Substantia nigra (tissue), 51 donors: ENCODE measurements at places on chromosomes 4 and X.

DNA sequence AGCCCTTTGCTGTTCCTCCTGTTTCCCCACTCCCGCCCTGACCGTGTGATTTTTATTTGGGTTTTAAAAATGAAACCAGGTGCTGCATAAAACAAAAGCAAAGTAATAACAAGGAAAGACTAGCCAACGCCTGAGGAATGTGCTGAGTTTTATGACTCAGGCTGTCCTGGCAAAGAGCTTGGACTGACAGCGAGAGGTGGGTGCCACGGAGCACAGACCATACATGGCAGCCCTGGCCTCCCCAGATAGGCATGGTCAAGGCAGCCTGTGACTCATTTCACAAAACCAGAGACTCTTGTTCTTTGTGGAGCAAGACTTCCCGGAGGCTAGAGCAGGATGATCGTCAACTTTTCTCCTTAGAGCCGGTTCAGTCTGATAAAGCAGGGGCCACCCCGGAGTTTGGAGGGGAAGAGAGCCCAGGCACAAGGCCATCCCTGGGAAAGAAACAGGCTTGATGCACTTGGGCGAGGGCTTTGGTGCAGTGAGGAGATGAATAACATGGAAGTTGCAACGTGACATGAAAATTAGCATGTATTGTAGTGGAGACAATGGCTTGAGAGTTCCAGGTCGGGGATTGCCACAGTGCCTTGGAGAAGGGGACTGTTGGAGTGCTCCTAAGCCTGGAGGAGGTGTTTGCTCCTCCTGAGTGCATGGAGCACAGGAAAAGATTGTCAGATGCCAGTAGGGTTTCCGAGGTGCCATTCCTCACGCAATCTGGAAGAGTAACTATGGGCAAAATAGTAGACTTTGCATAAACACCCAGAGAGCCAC lies 54.8 kb downstream of the C4orf51 start:
- DNase-seq: no peak

DNA sequence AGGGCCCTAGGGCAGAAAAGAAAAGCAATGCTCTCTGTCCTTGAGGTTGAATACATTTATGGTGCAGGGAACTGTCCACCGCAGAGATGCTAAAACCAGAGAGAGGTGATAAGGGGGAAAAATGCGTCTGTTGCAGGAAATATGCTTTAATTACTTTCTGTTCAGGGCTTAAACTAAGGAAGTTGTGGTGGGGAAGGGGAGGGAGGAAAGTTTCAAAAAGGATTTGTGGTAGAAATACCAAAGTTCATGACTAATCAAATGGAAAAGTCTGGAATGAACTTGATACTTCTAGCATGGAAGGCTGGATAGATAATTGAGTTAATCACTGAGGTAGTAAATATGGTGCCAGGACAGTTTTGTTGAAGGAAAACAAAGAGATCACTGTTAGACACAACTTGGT lies 99.0 kb downstream of the ASB9 start:
- no peak for DNase-seq

DNA sequence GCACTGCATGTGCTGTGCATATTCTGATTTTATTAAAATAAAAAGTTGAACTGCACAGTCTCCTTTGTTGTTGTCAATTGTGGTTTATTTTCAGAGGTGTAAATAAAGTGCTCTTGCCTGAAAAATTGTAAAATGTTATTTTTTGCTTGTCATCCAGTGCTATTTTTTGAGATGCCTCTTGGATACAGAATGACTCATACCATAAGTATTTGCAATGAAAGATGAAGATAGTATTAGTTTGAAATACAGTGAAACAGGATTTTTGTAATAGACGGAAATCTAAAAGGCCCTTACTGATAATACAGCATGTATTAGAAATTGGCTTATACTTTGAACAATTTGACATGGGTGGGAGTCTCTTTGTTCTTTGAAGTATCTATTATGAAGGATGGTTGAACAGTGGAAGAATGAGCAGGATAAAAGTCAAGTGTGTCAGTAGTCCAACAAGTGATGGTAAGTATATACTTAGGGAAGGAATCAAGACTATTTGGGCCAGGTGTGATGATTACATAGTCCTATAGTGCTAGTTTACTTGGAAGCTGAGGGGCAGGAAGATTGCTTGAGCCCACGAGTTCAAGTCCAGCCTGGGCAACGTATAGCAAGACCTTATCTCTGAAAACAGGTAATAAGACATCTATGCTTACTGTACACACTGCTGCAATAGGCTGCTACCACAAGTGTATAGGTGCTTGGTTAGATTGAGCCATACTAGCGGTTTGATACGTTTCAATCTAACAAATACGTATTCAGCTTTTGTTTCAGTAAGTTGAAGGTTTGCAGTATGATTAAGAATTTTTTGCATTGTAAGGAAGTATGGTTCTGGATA lies 16.4 kb downstream of the DDX3X start:
- DNase-seq: no peak

DNA sequence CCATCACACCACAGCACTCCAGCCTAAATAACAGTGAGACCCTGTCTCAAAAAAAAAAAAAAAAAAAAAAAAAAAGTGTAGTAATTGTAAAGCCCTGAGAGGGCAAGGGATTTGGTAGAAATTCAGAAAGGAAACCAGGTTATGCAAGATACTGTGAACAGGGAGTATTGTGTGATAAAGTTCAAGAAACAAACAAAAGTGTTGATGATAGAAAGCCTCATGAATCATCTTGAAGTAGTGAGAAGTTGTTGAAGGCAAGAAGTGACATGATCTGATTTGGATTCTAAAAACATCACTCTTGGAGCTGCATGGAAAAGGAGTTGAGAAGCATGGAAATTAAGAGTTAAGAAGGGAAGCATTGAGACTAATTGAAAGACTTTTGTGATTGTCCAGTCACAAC lies 102.2 kb downstream of the RAP1GDS1 start:
- no peak for DNase-seq

DNA sequence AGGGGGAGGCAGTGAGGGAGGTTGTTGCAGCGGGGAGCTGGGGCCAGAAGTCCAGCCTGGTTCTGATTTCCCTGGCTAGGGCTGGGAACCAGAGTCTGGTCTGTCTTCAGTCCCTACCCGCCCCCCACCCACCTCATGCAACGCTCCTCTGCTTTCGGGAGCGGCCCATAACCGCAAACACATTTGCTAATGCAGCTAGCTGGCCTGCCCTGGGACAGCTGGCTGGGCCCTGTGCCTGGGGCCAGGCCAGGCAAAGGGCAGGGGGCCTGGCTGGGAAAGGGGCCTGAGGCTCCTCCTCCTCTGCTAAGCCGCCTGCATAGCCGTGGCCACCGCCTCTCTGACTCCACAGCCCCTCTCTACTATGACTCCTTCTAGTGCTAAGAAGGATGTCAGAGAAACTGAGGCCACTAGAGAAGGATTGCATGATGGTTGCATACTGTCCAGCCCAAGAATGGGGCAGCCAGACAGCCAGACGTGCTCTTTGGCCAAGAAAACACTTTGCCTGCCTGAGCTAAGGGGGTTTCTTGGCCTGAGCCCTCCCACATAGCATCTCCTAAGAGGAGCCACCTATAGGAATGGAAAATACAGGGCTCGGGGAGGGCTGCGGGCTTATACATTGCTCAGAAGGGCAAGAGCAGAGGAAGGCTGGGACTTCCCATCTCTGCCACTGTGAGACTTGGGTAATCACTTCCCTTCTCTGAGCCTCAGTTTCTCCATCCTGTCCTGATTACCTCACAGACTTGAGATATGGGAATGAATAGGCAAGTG lies 76.9 kb downstream of the PJA1 start:
- DNase-seq: no peak

- no peak for DNase-seq
Measured at GRCh38 chr4:3879681-3880614, 113.8 kb downstream of the ADRA2C start.

DNA sequence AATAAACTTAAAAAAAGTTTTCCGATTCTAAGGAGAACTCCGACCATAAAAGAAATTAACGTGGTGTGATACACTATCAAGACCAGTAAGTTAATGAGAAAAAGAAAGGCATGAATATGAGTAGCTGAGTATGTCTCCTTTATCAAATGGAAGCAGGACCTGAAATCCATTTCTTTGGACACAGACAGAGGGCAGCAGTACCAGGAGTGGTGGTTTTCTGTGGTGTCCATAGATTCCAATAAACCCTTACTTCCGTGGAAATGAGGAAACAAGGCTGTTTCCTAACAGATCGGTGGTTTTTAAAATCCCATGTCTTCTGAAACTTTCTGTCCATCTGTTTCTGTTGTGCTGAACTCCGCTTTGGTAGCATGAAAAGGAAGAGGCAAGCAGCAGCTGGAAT lies 128.5 kb upstream of the TSPAN5 start:
- no peak for DNase-seq

DNA sequence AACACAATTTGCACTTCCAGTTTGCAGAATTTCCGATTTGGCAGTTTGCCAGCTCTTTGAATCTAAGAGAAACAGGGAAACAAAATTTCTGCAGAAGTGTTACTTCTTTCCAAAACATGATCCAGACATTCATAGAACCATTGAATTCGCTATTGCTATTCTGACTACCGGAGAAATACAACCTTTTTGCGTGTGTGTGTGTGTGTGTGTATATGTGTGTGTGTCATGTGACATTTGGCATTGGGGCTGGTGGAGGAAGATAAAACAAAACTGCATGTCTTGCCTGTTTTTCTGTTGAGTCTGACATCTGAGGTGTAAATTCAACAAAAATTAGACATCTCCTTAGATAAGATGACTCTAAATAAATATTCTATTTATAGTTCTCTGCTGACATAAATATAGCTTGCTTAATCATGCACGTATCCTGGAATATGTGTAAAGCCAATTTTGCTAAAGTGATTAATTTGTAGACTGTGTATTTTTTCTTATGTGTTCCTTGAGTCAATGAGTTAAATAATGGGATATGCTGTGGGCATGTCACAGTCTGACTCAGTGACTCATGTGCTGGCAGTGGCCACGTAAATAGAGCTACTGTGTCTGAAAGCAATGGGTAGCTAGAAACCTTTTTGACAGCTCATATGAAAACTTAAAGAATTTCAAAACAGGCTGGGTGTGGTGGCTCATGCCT lies 98.9 kb downstream of the HPGD start:
- no peak for DNase-seq

DNA sequence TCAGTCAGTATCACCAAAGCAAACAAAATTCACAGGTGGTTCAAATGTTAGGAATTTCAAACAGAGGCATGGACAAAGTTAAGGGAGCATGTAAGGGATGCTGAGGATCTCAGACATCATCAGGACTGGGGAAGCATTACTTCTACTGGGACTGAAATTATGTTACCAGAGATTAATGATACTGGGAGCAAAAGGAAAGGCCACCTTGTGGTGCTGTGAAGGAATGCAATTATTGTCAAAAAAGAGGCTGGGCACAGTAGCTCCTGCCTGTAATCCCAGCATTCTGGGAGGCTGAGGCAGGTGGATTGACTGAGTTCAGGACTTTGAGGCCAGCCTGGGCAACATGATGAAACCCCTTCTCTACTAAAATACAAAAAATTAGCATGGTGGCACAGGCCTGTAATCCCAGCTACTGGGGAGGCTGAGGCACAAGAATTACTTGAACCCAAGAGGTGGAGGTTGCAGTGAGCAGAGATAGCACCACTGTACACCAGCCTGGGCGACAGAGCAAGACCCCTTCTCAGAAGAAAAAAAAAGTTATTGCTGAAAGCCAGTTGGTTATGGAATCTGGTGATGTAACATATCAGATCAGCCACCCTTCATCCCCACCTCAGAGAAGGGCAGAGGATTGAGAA lies 954.3 kb downstream of the PCDH7 start:
- DNase-seq: no peak

DNA sequence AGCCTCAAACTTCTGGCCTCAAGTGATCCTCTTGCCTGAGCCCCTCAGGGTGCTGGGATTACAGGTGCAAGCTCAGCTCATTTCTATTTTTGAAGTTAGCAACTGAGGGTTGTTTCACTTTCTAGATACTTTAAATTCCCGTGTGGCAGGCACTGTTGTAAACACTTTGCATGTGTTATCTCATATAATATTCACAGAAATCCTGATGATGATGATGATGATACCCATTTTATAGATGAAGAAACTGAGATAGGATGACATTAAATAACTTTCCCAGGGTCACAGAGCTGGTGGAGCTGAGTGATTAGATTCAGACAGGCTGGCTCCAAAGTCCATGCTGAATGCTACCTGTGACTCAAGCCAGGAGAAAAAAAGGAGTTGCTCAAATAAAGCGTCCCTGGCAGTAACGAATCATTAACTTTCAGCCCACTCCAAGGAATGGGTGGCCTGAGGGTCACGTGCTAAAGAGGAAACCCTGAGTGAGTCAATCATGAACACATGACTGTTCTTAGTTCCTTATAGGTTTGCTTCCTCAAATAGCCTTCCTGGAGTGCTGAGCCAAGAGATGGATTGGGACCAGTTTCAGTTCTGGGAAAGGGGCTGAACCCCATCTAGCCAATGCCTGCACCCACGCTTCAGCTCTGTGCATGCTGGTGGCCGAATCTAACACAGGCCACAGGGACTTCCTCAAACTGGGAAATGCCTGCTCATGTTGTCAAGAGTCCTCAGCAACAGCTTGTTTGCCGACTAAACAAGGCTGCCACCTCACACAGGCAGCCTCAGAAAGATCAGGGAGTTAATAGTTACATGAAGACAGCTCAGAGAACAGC lies 52.8 kb downstream of the RBM47 start:
- peak; percentile 1 for DNase-seq

- no peak for DNase-seq
Measured at GRCh38 chr4:40196272-40196671, 559 bp upstream of the RHOH start.

DNA sequence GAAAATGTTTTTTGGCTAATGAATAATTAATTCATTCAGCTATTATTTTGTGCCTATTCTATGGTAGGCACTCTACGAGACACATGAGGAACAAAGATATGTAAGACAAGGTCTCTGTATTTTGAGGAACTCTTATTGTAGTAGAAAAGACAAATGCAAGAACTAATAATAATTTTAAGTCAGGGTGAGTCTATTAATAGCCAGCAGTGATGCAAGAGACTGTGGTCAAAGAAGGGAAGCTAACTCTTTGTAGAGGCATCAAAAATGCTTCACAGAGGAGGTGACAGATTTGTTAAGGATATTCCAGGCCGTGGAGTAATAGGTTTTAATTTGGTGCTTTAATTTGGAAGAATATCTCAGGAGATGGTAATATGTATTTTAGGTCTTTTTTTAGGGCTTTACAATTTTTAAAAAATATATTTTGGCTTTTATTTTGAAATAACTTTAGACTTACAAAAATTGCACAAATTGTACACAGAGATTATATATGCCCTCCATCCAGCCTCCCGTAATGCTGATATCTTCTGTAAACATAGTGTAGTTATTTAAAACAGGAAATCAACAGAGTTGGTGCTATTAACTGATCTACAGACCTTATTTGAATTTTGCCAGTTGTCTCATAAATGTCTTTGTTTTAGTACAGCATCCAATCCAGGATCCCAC lies 48.1 kb downstream of the DCLK2 start:
- no peak for DNase-seq

- DNase-seq: no peak
Measured at GRCh38 chrX:6810776-6811175, 275.9 kb upstream of the VCX3A start.

DNA sequence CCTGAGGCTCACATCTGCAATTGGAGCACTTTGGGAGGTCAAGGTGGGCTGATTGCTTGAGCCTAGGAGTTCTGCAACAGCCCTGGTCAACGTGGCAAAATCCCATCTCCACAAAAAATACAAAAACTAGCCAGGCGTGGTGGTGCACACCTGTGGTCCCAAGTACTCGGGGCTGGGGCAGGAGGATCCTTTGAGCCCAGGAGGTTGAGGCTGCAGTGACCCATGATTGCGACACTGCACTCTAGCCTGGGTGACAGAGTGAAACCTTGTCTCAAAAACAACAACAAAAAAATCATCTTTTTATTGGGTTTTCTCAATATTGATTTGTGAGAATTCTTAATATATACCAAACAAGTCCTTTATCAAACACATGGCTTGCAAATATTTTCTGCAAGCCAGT lies 64.9 kb downstream of the ANKRD17 start:
- DNase-seq: no peak

GRCh38 chr4:82988323-82988832 lies 22.2 kb downstream of the LIN54 start:
- no peak for DNase-seq
